ENCODE measurements at places on chromosomes 6 and 20.

DNA sequence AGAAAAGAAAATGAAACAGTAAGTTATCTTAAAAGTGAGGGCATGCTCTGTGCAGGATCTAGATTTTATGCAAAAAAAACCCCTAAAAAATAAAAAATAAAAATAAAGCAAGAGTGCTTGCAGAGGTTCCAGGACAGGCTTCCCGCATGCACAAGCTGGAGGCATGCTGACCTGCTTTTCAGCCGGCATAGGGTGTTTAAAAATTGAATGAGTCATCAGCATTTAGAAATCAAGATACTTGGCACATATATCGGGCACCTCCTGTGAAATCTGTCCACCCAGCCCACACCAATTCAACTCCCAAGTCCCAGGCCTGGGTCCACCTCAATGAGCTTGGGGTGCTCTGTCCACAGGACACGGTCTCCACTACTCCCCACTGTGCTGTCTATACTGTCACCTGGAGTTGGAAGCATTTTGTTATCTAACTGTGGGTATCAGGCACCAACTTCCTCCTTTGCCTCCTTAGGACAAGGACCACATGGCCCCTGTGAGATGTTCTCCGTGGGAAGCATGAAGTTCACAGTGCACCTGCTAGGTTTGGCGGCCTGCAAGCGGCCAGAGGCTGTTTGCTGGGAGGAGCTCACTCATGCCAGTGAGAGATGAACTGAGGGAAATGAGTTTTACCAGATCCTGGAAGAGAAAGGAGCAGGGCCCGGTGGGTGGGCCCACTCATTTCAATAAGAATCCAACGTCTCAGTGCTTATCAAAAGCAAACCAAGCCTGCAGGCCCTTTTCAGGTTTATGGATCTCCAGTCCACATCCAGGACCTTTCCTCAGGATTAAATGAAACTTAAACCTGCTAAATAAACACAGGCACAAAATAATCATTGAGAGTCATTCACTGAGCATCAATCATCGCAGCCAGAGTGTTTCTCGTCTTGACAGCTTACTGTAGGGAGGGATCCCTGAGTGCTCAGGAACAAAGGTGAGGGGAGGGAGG, 121.1 kb downstream of the FOXA2 start:
- DNase-seq: no peak

- no peak for DNase-seq
These were observed 693 bp upstream of the SLC29A1 start for GRCh38 chr6:44222486-44223318.

DNA sequence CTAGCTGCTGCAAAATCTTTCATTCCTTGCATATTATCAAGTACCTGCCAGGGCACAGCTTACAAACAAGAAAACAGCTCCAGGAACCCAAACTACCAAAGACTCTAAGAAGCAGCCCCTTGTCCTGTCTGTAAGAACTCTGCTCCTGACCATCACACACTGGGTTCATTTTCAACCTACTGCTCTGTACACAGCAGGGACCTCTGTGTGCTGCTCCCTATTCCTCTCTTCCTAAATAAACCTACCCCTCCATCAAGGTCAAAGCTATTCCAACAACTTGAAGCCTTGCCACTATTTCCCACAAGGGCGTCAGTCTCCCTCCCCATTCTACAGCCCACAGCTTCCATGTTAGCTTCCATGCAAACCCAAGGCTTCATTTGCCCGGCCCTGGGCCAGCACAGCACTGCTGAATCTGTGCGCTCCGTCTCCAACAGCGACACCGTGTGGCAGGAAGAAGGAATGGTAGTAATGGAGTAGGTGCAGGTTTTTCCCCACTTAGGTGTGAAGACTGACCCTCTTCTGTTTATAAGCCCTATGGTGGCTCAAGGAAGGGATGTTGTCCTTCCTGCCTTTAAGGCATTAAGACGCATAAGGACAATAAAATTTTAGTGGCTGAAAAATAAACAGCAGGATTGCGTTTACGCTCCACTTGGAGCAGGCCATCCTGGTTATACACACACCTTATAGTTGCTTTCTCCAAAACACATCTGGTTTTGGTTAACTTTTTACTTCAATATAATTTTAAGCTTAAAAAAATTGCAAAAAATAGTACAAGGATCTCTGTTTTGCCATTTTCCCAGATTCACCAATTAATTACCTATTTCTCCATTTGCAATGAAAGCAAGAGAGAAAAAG, 115.2 kb upstream of the NXT1 start:
- DNase-seq: peak; percentile 71

- no peak for DNase-seq
These were observed 76.2 kb upstream of the OLIG3 start for GRCh38 chr6:137570393-137570792.

DNA sequence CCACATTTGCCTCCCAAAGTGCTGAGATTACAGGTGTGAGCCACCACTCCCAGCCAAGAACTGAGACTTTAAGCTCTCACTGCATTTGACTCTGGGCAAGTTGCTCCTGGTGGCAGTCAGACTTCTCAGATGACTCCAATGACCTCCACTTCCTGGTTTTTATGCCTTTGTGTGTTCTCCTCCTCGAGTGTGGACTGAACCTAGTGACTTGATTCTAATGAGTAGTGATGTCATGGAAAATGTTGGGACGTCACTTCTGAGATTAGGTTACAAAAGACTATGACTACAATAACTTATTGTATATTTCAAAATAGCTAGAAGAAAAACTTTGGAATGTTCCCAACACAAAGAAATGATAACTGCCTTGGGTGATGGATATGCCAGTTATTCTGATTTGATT, 12.0 kb downstream of the SPINT3 start:
- no peak for DNase-seq

- DNase-seq: no peak
These were observed 475.3 kb upstream of the SOX4 start for GRCh38 chr6:21118216-21118780.

DNA sequence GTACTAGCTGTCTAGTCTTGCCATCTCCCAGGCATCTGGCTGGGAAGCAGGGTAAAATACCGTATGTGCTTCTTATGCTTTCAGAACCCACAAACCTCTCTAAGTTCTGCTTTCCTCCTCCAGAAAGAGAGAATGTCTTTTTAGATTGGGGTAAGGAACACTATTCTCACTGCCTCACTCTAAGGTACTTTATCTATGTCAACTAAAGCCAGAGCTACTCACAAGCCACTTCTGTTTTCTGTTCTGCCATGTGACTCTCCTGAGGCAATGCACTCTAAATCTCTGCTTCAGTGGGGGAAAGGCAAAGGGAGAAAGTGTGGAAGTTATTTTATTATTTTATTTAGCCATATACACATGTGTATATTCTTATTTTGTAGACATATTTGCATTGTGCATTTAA, 15.6 kb downstream of the MEP1A start:
- no peak for DNase-seq

GRCh38 chr20:43151256-43151655, 38.5 kb downstream of the PTPRT start:
- DNase-seq: no peak

DNA sequence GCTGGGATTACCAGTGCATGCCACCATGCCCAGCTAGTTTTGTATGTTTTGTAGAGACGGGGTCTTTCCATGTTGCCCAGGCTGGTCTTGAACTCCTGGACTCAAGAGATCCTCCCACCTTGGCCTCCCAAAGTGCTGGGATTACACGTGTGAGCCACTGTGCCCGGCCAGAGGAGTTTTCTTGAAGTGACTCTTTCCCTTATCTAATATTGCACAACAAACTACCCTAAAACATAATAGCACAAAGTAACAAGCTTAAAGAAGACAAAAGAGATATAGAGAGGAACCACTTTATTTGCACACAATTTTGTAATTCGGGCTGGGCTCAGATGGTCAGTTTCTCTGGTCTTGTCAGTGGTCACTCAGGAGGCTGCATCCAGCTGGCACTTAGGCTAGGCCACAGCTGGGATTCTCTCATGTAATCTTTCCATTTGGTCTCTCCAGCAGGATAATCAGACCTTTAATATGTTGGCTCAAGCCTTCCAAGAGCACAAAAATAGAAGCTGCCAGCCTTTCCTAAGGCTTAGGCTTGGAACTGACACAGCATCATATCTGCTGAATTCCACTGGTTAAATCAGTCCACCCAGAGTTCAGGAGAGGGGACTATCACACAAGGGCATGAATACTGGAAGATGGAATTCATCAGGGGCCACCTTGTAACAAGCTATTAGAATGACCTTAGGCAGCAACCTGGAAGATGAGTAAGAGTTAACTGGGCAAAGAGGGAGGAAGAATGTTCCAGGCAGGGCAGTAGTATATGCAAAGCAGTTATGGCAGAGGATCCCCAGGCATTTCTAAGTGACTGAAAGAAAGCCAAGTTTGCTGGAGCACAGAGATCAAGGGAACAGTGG, 56.7 kb upstream of the PNRC1 start:
- peak; percentile 9 for DNase-seq

DNA sequence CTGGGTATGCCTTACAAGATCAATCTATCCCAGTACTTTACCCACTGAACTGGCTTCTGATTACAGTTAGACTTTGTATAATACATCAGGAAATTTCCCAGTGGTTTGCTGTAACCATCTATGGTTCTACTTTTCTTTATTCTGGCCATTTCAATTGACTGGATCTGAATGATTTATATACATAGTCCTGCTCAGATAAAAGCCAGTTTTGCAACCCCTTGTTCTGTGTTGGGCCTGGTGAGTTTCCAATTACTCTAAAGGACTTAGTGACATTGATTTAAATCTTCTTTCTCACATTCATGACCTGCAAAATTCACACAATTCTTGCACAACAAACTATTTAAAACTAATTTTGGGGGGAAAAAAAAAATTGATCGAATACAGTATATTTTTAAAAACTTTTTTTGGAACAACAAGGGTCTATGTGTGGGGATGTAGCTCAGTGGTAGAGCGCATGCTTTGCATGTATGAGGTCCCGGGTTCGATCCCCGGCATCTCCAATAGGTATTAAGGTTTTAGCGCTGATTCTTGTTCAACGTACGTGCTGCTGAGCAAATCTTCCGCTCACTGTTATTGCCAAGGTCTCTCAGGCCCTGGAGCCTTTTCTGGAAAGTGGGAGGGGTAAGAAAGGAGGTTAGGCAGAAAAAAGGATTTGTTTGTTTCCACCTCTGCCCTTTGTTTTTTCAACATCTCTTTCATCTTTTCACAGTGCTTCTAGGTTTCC, 117.5 kb downstream of the GPX5 start:
- DNase-seq: peak; percentile 48

DNA sequence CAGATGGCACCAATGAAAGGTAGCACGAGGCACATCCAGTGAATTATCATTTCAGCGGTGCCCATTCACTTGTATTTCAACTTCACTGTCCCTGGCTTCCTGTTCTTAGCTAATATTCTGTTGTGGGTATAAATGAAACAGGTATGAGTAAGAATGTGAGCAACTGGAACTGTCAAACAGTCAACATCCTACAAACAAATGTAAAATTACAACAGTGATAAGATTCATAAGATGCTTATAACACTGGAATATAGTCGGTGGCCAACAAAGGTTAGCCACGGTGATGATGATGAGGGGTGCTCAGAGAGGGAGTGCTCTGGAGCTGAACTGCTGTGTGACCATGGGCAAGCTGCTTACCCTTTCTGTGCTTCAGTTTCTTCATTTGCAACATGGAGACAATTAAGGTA, 74.9 kb upstream of the TOX2 start:
- no peak for DNase-seq

- DNase-seq: no peak
These were observed 401.6 kb upstream of the RUNX2 start for GRCh38 chr6:44926556-44926955.

DNA sequence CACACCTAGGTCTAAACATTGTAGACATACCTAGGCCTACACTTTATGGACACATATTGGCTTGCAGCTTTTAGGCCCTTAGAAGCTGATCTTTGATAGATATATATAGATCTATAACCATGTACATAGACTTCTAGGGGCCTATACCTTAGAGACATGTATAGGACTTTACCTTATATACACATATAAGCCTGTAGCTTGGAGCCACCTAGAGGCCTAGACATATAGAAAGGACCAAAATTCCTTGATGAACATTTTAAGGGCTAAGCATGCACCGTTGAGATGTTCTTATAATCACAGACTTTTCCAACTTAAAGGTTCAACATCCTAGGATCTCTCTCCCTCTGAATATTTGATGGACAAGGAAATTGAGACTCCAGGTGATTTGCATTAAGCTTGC, 371.7 kb upstream of the SASH1 start:
- peak; percentile 23 for DNase-seq

DNA sequence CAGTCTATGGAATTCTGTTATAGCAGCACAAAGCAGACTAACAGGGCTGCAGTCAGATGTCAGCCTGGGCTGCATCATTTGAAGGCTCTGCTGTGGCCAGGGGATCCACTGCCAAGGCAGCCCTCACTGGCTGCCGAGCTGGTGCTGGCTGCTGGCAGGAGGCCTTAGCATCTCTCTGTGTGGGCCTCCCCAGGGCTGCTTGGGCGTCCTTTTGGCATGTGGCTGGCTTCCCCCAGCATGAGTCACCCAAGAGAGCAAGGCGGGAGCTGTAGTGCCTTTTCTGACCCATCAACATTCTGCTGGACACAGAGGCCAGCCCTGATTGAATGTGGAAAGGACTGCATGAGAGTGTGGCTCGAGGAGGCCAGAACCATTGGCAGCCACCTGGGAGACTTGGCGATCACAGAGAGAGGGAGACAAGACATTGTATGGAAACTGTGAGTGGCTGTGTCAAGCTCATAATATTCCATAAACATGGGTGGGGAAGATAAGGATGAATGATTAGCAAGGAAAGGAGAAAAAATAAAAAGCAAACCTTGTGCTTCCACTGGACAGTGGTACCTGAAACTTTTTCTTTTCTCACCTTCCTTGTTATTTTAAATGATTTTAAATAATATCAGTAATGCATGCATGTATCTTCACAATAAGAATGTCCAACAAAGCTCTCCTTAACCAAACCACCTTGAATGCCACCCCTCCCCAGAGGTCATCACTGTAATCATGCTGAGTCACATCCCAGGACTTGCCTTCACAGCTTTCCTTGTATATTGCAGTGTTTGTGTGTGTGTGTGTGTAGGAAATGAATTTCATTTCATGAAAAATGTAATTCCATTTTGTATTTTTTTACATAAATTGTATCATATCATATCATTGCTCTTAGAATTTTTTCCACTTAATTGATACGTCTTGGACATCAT, 55.0 kb upstream of the VSX1 start:
- peak; percentile 51 for DNase-seq

DNA sequence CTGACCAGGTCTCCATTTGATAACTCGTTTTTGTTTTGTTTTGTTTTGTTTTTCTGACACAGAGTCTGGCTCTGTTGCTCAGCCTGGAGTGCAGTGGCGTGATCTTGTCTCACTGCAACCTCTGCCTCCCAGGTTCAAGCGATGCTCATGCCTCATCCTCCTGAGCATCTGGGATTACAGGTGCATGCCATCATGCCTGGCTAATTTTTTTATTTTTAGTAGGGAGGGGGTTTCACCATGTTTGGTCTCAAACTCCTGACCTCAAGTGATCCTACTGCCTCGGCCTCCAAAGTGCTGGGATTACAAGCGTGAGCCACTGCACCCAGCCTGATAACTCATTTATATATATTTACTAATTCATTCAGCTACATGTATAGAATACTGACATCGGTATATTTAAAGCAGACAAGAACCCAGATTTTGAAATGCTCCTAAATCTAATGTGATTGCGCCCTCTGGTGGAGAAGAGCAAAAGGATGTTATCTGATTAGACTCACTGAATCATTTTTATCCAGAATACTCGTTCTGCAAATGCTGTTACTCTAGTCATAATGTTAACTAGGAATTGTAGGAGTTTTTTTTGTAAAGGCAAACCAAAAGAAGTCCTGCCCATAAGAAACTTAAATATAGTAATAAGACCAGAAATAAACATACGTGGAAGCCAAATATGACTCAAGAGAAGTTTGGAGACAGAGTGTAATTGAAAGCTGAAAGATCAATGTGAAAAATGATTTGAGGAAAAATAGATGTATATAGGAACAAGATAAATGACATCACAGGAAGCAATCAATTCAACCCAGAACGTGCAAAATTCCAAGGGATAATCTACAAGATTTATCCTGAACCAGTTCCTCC, 5.3 kb upstream of the COL12A1 start:
- DNase-seq: peak; percentile 83

All from fibroblast of villous mesenchyme (primary cell).